Activated T-cell treated with anti-CD3 and anti-CD28 coated beads, Interleukin-2, amount 50 U/mL, for 48 hours (primary cell): ENCODE measurements at places on chromosomes 1 and 21.

DNA sequence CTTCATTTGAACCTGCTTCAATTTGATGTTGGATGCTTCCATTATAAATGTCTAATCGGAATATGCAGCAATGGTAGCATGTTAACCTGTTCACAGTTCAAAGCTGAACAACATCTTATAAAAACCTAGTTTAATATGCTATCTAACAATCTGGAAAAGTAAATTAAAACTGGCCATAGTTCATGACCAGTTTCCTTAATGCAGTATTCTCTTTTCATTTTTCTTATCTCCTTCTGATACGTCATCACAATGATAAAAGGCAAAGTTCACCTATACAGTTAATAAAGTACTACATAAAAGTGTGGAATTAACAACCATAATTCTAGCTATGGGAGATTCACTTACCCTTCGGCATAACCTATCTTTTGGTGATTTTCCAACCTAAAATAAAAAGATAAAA is 65.1 kb downstream of the IARS2 start:
- DNase-seq: no peak

DNA sequence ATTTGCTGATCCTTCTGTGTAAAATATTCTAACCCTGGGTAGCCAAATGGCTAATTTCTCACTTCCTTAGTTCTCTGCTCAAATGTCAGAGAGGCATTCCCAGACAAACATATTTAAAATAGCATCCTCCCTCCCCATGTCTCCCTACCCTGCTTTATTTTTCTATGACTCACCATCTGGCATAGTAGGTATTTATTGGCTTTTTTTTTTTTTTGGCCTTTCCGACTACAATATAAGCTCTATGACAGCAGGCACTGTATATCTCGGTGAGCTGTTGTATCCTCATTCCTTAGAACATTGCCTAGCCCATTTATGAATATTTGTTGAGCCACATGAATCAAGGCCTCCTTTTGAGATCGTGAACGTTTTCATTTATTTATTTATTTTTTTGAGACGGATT is 1.5 kb upstream of the NEK7 start:
- no peak for DNase-seq

DNA sequence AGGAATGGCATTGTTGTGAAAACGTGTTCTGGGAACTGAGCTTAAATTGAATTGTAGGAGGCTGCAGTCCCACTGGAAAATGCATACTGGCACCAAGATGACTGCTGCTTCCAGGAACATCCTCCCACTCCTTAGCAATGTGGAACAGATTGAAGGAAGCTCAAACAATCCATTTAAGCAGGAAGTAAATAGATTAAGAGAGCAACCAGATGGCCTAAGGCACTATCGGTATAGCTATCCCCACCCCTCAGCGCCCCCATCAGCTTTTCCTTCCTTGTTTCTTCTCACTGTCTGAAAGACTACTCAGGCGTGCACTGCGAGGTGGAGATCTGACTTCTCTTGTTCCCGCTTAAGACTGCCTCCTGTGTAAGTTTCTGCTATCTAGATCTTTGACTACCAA is 4.0 kb upstream of the IFI16 start:
- DNase-seq: no peak

DNA sequence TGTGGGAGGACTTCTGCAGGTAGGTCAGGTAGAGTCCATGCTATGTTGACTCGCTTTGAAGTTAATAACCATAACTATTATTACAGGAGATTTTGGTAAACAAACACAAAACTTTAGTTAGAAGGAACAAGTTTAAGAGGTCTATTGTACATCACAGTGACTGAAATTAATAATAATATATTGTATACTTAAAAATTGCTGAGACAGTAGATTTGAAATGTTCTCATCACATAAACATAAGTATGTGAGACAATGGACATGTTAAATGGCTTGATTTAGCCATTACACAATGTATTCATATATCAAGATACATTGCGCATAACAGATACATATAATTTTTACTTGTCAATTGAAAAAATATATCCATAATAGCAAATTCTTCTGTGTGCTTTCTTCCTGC is 91.4 kb upstream of the CD53 start:
- DNase-seq: no peak

DNA sequence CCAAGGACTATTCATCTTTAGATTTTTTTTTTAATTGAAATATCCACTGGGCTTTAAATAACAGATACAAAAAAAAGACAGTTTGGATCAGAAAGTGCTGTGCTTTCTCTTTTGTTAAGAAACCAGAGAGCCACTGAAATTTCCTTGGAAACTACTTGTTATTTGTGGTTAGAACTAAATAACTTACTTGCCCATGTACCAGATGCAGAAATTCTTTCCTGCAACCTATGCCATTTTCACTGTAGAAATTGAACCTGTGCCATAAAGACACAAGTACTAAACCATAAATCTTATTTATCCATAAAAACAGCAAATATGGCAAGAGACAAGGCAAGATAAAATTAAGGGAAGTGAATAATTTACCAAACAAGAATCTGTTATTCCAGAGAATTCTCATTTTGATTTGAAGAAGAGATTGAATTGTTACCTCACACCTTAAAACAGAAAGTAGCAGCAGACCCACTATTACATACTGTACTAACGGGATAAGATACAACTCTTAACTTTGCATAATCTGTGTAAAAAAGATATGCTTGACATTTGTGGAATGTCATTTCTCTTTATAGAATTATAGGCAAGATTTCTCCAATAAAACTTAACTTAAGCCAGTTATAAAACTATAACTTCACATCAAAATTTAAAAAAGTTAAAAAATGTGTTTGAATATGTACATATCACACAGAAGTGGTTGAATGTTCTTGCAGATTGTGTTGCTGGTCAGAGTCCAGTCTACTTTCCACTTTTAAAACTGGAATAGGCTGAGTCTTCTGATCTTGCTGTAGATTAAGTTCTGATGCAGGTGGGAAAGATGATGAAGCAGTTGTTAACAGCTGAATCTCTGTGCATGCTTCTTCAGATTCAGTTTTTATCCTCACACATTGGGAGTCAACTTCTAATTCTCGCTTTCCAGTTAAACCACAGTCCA is 6.3 kb upstream of the PHTF1 start:
- no peak for DNase-seq

DNA sequence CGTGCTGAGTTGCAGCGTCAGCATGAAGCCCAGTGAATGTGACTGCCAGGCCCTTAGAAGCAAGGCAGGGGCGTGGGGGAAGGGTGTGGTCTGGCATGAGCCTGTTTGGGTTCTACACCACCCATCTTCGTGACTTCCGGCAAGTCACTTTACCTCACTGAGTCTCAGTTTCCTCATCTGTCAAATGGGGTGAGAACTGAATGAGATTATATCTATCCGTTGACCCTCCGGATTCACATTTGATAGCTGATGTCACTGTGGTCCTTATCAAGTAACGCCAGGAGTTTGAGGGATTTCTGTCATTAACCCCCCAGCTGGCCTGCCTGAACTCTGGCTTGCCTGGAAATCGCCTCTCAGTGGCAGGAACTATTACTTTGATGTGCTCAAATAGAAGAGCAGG is 15.6 kb downstream of the MRPL37 start:
- DNase-seq: no peak

DNA sequence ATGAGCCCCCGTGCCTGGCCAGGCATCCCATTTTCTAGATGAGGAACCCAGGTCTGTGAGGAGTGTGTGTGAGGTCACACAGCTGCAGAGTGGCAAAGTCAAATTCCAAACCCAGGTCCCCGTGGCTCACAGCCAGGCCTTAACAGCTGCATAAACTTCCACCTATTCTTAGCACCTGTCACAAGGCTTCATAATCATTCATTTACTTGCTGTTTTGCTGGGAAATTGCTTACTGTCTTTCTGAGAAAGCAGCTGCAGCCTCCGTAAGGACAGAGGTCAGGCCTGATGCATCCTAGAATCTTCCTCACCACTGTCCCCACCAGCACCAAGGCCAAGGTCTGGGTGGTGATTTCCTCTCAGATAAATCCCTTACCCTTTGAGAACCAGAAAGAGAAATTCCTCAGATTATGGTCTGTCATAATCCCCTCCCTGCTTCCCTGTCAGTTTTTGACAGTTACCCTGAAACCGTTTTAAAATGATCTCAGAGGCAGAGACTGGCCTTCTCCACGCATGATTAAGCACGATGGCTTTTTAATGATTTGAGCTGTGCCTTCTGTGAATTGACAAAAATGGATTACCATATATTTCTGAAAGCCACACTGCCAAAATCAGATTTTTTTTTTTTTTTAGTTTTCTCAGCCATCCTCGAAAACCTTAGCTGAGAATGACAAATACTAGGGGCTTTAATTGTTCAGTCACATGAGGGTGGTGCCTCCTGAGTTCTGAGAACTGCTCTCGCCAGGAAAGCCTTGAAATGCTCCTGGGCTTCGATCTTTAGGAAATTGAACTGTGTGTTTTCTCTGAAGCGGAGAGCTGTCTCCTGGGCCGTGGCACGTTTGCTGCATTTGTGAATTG is 70.0 kb upstream of the SELENON start:
- no peak for DNase-seq

- DNase-seq: no peak
These were observed 48.3 kb downstream of the LRRC8C start for GRCh38 chr1:89681045-89681729.

DNA sequence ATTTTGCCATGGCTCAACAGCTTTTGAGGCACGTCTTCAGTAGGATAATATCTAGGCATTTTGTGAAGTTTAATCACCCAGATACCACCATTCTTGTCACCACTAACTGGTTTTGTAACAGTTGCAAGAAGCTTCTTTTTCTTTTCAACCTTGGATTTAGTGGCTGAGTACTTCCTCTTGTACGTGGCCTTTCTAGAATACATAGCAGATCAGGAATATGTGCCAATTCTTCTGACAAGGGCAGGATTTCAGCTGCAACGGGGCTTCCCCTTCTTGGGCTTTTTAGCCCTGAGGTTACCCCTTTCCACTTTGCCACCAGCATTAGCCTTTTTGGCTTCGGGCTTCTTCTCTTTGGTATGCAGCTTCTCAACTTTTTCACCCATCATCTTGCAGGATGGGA is 79.3 kb upstream of the WARS2 start:
- no peak for DNase-seq

DNA sequence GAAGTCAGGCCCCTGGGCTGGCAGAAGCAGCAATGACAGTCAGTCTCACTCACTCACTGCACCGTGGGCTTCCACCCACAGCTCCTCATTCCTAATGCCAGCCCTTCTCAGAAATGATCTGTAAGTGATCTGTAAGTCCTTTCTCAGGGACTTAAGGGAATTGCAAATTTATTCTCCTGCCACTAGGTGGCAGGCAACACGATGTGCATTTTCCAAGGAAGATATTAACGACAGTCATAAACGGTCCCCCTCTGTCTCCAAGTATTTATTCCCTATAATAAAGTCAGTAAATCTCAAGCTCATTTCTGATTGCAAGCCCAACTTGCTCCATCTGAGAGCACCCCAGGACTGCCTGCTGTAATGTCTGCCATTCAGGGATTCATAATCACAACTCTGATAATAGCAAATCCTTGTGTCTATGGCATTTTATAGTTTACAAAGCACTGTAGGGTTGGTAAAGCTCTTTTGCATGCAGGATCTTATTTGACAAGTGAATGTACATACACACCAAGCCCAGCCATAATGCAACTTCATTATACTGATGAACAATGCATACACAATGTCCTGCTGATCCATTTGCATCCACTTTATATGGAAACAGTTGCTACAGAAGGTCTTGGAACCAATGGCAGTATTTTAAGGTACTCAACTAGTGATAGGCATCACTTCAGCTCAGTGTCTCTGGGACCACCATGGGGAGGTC is 380.5 kb upstream of the CAMK1G start:
- peak; percentile 22 for DNase-seq

- DNase-seq: no peak
These were observed 27.2 kb upstream of the BCL10 start for GRCh38 chr1:85303440-85304162.
